GM23338 (cell line): ENCODE measurements at places on chromosomes 12 and 14.

GRCh38 chr14:77186911-77187648 lies 5.5 kb downstream of the TMEM63C start:
- peak; percentile 36 for DNase-seq

- DNase-seq: no peak
Measured at GRCh38 chr12:12181511-12181910, 85.3 kb downstream of the LRP6 start.

DNA sequence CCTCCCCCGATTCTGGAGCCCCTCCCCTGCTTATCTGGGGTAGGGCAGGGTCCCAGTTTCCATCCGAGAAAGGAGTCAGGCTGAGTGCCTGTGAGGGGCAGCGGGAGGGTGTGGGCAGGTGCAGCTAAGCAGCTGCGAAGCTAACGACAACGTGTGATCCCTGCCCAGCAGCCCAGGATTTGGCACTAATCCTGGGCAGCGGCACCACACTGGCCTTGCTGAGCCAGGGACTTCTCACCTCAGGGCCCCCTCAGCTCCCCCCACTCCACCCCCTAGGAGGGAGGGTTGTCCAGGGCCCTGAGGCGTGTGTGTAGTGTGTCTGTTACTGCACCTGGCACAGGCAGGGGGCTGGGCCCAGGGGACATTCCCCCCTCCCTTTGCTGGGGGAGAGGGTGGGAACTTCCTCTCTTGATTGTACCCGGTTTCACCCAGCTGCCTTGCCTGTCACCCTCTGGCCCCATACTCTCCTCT lies 1.8 kb downstream of the SMIM41 start:
- no peak for DNase-seq

- DNase-seq: peak; percentile 88
Measured at GRCh38 chr14:22886500-22887259, 3.7 kb downstream of the REM2 start.

GRCh38 chr12:542395-543113 lies 82.8 kb downstream of the B4GALNT3 start:
- no peak for DNase-seq

- no peak for DNase-seq
Measured at GRCh38 chr14:92241966-92242595, 80.9 kb upstream of the SLC24A4 start.

GRCh38 chr14:34060651-34060999 lies 109.8 kb upstream of the EGLN3 start:
- DNase-seq: no peak

- DNase-seq: no peak
Measured at GRCh38 chr14:90820958-90821357, 4.7 kb upstream of the TTC7B start.

DNA sequence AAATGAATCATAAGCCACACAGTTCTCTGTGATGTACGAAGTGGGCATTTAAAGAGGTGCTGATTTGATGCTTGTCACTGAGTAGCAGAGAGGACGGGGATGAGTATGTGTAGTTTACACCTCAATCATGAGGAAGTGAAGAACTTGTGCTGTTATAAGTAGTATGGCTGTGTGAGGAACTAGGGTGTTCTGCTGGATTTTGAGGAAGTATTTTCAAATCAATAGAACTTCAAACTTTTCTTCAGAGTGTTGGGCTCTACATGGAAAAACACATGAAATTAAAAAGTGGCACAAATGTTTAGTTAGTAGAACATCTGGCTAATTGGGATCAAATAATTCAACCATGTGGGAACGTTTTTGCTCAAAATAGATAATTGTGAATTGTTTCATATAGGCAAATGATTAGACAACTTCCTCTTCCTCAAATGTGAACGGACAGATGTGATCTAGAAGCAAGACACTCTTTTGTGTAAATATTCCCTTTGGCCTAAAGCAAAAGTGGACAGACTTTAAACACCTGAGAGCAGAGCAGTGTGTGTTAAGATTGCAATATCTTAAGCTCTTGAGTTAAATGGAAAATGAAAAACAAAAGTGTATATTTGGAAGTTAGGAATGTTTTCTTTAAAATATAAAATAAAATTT lies 168.5 kb downstream of the NAV3 start:
- no peak for DNase-seq

DNA sequence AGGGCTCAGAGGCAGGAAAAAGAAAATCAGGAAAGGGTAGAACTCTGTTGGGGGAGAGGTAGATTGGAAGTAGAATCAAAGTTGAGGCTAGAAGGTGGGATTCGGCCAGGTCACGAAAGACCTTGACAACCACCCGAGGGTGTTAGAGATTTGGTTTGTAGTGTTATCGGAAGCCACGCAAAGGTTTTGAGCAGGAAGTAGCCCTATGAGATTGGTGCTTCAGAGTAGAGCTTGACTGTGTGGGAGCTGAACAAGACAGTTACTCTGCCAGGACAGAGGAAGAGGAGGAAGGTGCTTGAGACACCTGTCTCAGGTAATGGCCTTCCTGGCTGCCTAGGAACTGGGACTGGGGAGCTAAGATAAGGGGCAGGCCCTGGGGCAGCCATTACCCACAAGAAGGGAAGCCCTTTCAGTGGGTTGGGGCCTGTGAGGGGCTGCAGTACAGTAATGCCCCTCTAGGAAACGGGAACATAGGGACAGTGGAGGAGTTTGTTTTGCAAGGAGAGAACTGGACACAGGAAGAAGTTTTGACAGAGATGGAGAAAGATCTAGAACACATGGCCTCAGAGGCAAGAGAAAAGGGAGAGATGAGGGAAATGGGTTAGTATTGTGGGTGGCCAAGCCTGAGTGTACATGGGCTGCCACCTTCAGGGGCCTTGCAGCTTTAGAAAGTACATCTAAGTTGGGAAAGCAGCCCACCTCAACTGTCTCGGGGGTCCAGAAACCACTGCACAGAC lies 73.5 kb downstream of the RIN3 start:
- DNase-seq: no peak

DNA sequence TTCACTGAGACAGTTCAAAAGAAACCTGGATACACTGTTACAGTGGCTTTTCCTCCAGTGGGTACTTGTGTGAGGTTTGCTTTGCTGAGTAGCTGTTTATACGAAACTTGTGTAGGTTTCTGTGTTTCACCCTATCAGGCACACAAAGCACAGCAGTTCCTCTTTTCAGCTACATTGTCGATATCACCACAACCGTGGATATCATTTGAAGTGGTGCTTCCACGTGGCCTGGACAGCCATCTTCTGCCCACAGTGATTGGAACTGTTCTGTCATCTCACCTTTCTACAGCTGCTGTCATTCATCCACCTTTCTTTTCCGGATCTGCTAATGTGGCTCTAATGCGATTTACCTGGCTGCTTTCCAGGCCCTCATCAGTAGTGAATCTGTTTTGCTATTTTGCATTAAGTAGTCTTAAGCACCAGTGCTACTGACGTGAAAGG lies 368.8 kb downstream of the SYT1 start:
- no peak for DNase-seq

DNA sequence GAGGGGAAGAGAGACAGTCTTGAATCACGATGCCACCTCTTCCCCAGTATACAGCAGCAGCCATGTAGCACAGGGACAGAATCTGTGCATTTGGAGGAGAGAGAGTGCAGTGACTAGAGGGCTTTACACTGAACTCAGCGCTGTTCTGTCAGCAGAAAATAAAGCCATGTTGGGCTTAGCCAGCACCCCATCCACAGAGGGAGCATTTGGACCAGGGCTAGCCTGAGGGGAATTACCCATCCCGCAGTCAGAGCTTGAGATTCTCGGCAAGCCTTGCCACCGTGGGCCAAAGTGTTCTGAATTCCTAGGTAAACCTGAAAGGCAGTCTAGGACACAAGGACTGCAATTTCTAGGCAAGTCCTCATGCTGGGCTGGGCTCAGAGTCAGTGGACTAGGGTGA lies 120.4 kb upstream of the CNOT2 start:
- no peak for DNase-seq

DNA sequence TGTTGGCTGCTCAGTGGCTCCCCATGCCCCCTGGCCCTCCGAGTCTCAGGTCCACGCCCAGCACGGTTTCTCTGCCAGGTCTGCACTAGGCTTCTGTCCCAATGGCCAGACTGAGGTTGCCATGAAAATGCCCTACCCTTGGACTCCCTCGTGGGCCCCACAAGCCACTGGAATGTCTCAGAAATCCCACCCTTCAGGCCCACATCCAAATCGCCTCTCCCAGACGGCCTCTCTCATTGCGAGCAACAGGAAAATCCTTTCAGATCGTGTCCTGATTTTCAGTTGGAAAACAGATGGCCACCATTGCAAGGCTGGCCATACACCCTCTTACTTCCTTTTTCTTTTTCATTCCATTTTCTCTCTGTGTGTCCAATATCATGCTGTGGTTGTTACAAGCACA lies 77.3 kb downstream of the IRF2BPL start:
- no peak for DNase-seq

GRCh38 chr12:50074936-50075807 lies 10.0 kb upstream of the SMARCD1 start:
- peak; percentile 91 for DNase-seq

DNA sequence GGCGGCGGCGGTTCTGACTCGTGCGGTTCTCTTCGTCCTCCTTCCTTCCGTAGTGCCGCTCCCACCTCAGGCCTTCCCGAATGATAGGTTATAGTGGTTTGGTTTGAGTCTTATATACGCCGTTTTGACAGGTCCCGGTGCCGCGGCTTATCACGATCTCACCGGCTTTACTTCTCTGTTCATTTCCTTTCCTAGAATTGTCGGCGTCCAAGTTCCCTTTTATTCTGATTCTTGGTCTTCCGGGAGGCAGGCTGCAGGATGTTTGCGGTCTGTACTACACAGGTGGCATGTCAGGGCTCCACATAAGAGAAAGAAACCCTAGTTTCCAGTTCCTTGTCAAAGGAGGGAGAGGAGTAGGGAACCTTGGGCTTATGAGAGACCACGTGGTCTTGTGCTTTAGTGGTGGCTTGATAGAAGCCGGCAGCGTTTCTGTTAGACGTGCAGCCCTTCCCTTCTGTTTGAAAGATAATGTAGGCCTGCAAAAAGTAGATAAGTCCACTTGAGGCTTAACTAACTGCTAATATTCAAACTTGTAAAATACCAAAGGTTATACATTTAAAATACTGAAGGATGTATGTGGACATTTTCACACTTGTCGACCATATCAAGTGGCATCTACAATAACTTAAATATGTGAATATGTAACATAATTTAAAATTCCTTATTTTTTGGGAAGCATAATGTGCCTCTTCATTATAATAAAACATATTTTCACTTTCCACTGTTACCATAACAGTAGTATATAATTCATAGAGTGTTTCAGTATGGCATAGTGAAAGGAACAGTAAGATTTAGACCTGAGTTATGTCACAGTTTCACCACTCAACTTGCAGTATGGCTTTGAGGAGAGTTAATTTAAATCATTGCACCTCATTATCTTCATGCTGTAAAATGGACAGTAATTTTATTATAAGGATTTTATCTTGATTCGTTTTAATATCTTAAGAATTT lies 804 bp downstream of the USP15 start:
- DNase-seq: peak; percentile 42

DNA sequence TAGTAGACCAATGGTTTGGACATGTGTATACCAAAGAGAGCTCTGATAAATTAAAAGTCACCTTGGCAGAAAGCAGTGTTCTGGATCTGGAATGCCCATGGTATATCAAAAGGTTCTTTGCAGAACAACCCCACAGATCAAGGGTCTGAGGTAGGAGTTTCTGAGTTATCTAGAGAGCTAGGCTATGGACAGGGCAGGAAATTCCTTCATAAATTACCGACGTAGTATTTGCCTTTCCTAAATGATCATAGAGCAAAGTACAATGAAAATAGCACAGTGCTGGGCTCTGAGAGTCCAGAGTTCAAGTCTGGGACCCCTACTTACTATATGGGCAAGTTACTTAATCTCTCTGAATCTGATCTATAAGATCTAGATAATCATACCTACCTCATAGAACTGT lies 35.3 kb upstream of the PELI2 start:
- no peak for DNase-seq

GRCh38 chr14:69716478-69717187 lies 50.3 kb upstream of the SRSF5 start:
- no peak for DNase-seq

- DNase-seq: no peak
Measured at GRCh38 chr14:48113713-48114112, 438.3 kb upstream of the MDGA2 start.

GRCh38 chr14:55661029-55661428 lies 81.0 kb downstream of the KTN1 start:
- no peak for DNase-seq

GRCh38 chr12:3973269-3973884 lies 100.2 kb upstream of the PARP11 start:
- no peak for DNase-seq

DNA sequence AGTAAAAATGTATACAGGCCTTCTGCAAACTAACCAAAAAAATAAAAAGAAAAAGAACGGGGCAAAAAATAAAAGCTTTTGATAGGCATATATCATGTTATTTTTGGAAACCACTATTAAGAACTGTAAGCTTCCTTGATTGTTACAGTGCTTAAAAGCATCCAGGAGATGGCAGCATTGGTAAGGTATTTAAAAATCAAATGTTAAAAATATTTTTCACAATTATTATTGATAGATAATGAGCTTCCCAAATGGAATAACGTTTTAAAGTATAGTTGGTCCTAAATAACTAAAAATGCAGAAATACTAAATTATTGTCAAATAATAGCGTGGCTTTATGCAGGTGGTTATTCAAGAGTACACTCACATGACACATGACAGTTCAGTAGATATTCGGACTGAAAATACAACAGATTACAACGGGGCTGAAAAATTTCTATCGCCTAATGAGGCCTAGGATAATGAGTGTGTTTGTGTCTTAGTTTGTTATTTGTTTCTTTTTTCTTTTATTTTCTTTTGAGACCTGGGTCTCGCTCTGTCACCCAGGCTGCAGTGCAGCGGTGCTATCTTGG lies 127.2 kb upstream of the ATF7IP start:
- DNase-seq: peak; percentile 43
